H54 (cell line): ENCODE measurements at places on chromosomes 16 and 17.

DNA sequence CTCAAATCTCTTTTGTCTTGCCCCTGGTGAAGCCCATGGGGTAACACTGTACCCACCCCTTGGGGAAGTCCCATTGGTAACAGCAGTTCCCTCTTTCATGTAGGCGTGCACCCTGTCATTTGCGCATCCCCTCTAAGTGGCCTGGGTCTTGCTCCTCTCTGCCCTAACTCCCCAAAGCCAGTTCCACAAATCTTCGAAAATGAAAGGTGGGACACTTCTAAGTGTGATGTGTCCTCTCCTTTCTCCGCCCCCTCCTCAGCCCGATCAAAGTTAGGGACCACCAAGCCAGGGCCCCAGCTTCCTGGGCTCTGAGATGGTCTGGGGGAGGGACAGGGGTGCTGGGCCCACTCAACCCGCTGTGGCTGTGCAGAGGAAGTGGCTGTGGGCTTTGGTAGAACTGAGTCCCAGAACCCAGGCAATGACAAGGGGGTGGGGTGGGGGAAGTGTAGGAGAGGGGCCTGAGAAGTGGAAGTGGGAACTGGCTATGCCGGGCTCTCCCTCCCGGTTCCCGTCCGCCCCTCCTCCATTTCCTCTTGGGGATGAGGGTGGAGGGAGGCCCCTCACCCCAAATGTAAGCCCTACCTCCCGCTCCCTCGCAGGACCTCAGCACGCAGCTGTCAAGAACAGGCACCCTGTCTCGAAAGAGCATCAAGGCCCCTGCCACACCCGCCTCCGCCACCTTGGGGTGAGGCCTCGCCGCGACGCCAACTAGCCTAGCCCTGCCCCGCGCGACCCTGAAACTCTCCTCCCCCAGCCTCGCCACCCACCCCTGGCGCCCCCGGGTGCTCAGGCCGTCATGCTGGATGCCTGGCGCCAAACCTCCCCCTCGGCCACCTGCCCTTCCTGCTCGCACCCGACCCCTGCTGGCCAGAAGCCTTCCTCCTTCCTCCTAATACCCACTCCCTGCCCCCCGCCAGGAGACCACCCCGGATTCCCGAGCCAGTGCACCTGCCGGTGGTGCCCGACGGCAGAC lies 8.7 kb downstream of the ABI3 start:
- no peak for DNase-seq

GRCh38 chr16:46688101-46688653 lies 801 bp downstream of the VPS35 start:
- no peak for DNase-seq

GRCh38 chr17:696369-696768 lies 18.3 kb downstream of the VPS53 start:
- no peak for DNase-seq

DNA sequence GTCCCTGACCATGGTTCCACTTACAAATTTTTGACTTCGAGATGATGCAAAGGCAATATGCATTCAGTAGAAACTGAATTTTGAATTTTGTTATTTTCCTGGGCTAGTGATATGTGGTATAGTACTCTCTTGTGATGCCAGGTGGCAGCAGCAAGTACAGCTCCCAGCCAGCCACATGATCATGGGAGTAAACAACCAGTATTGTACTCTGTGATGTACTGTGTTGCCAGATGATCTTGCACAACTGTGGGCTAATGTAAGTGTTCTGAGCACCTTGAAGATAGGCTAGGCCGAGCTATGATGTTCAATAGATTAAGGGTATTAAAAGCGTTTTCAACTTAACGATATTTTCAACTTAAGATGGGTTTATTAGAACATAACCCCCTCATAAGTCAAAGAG lies 250.8 kb downstream of the STX8 start:
- DNase-seq, result no peak

- no peak for DNase-seq
These were observed 14.3 kb downstream of the TMEM100 start for GRCh38 chr17:55708175-55708974.

DNA sequence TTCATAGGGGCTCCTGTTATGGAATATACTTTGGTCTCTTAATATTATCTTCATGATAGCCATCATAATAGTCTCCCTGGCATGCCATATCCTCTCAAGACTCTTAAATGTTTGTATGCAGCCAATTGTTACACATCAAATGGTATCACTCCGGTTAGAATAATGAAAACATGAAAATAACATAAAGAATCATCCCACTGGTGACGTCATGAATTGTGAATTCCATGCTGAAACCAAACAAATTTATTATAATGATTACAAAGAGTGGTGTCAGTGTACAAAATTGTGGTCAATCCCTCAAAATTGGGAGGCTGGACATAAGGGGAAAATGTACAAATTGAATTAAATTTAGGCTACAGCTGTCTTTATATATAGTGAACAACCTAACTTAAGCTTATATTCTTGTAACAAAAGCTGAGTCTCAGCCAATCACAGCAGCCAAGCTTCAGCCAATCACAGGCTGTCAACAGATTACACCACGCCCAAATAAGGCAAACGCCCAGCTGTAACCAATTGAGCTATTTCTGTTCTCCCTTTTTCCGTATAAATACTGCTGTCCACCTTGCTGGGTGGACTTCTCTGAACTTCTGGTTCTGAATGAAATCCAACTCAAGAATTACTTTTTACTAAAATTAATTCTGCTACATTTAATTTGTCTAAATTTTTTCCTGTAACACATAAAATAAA lies 156.1 kb downstream of the CHD9NB start:
- no peak for DNase-seq

GRCh38 chr17:16301963-16302855 lies 51.1 kb downstream of the CENPV start:
- DNase-seq, result peak; percentile 36

DNA sequence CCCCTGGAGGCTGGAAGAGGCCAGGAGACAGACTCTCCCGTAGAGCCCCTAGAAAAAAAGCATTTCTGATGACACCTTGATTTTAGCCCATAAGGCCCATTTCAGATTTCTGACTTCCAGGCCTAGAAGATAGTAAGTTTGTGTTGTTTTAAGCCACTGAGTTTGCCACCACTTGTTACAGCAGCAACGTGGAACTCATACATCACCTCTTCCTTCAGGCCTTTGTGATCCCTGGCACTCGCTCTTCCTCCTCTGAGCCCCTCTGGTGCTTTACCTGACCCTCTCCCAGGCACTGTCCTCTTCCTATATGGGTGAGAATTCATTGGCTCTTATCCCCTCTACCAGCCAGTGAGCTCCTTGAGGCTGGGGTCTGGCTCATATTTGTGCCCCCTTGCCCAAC lies 18.7 kb upstream of the KRT19 start:
- no peak for DNase-seq

- DNase-seq, result no peak
These were observed 11.2 kb downstream of the ABAT start for GRCh38 chr16:8685617-8686016.

GRCh38 chr16:86245351-86245750 lies 265.0 kb upstream of the FOXF1 start:
- no peak for DNase-seq
